ENCODE measurements at places on chromosomes 1 and 21.

- DNase-seq, result no peak
Observed at GRCh38 chr21:41589131-41589530, 81.2 kb upstream of the TMPRSS2 start.

GRCh38 chr1:167651161-167651693 lies 21.2 kb downstream of the RCSD1 start:
- no peak for DNase-seq

DNA sequence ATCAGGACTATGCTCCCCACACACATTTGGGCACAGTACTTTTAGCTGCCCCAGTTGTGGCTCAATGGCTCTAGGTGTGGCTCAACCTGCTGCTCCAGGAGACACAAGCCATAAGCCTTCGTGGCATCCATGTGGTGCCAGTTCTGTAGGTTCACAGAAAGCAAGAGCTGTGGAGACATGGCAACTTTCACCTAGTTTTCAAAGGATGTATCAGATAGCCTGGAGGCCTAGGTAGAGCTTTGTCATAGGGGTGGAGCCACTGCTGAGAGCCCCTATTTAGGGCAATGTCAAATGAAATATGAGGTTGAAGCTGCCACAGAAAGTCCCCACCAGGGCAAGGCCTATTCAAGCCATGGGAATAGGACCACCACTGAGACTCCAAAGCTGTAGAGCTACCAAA lies 210.5 kb downstream of the LMO4 start:
- no peak for DNase-seq

- DNase-seq, result no peak
Observed at GRCh38 chr1:81594206-81594605, 206.5 kb upstream of the ADGRL2 start.

- DNase-seq, result no peak
Observed at GRCh38 chr1:10676963-10677362, 119.5 kb downstream of the CASZ1 start.
